Stimulated activated CD4-positive, alpha-beta T cell treated with anti-CD3 and anti-CD28 coated beads, Interleukin-15, amount 100 ng/mL, for 1 hour (primary cell): ENCODE measurements at places on chromosomes 7 and 10.

GRCh38 chr7:121563177-121563576 lies 167.1 kb upstream of the FAM3C start:
- DNase-seq = no peak

GRCh38 chr10:97230146-97230545 lies 44.4 kb upstream of the SLIT1 start:
- no peak for DNase-seq

GRCh38 chr7:2730846-2731770 lies 43.1 kb downstream of the AMZ1 start:
- no peak for DNase-seq

DNA sequence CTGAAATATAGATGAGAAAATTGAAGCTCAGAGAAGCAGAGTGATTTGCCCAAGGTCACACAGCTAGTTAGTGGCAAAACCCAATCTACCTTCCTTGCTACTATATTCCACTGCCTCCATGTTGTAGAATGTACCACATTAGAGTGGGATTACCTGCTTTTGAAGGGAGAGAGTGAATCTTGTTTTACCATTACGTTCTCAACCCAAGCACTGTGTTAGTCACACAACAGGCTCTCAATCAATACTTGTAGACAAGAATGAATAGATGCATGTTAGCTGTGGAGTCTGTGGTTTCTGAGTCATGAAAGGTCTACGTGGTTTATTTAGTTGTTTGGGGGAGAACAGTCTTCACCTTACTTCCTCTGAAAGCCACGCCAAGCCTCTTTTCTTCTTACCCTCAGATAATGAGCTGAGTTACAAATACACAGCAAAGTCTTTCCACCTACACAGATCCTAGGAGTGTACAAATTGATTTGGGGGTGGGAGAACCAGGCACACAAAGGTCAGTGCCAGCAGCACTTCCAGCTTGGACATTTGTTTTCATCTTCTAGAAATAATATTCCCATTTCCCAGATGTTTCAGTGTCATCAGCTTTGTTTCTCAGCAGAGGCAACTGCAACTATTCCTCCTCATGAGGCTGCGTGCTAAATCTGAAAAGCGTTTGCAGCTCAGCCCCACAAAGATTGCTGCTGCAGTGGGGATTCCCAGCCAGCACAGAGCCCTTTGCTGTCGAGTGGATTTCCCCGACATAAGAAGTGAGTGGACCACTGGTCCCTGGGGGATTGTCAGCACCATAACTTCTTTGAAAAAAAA lies 71.5 kb upstream of the ADO start:
- peak; percentile 22 for DNase-seq

DNA sequence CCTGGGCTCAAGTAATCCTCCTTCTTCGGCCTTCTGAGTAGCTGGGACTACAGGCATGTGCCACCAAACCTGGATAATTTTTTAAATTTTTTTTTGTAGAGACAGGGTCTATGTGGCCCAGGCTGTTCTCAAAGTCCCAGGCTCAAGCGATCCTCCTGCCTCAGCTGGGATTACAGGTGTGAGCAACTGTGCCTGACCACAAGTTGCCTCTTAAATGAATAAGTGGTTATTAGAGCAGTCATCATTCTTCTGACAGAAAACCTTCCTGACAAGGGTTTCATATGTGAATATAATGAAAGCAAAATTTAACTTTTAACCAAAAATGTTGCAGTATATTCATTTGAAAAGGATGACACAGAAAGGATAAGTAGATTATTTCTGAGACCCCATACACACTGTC lies 532.5 kb downstream of the GRM8 start:
- no peak for DNase-seq

DNA sequence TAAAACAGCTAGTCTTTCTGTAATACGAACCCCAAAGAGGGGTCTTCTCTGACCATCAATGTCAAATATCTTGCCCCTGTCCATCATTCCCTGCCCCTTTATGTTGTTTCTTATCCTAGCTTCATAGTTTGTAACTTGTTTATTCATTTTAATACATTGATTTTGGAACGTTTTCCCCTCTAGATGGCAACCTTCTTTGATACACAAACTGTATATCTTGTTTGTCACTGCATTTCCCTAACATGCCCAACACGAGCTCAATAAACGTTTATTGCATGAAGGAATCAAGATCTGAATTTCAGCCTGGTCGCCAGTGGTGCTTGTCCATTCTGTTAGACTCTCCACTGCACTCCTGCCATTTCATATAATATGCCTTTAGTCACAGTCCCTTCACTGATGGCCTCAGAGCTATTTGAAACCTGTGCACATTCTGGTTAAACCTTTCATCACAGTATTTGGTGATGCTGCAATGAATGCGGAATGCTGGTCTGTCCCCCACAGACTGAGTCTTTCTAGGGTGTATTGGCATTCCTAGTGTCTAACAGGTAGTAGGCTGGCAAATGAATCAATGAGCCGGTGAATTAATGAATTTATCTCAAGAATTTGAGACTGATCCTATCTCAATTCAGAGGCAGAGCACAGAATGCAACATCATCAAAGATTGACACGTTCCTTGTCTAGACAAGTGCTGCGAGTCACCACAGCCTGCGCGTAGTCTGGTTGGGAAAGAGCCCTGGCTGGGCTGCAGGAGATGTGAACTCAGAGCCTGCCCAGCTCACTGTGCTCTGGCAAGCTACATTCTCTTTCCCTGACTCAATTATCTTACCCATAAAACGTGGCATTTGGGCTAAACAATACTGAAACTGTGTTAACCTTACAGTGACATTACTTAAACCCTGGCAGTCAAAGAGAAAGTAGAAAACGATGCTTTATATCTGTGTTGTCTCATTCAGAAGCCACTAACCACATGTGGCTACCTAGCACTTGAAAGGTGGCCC lies 55.2 kb upstream of the FRMD4A start:
- DNase-seq = peak; percentile 29
